Eye (tissue), 1 donor: ENCODE measurements at places on chromosomes 4 and X.
A peak's percentile ranks its signal among the peaks of the same experiment; 100 is the strongest.

GRCh38 chrX:153967536-153968224 lies 3.9 kb downstream of the HCFC1 start:
- no peak for DNase-seq

- peak; percentile 60 for DNase-seq
Measured at GRCh38 chrX:39258331-39258730, 457.1 kb downstream of the MID1IP1 start.

- DNase-seq, result no peak
Measured at GRCh38 chrX:150702966-150703694, 9.9 kb downstream of the MTMR1 start.

DNA sequence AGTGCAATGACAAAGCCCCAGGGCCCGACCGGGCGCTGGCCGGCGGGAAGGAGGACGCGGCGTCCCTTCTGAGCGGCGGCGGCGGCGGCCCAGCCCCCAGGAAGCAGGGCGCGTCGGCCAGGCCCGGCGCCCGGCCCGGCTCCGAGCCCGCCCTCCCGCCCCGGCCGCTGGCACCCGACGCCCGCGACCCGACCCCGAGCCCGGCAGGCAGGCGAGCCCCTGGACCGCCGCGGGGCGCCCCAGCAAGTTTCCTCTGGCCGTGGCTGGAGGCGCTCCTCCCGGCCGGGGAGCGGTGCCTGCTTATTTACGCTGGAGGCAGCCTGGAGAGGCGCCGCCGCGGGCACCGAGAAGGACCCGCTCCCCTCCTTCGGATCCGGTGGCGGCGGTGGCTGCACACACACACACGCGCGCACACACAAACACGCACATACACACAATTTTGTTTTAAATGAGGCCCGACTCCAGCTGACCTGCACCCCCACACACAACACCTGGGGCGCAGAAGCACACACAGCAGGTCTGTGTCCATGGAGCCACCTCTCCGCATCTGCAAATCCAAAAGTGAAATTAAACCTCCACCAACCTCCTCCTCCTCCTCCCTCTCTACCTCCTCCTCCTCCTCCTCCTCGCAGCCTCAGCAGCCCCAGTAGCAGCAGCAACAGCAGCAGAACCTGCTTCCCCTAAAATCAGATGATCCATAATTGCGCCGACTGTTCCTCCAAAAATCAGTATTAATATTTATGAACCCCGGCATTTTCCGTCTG lies 669 bp downstream of the IRF2 start:
- peak; percentile 76 for DNase-seq

DNA sequence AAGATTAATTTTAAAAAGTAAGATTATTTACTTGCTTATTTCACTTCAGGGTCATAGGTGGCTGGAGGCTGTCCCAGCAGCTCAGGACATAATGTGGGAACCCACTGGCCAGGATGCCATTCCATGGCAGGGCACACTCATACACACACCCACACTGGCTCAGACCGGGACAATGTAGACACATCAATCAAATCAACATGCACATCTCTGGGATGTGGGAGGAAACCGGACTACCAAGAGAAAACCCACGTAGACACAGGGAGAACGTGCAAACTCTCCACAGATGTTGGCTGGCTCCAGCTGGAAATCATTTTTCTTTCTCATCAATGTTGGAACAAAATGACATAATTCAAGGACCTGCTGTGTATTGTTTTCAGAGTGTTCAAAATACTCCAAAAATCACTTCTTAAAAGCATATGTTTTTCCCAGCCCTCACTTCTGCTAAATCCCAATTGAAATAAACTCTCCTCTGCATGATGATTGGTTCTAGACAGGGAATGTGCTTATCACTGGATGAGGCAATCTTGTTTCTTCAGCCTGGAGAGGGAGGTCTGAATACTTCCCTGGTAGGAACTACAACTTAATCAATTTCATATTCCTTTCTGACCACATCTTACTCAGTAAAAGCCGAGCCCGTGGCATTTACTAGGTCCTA lies 18.6 kb upstream of the CPE start:
- DNase-seq, result peak; percentile 44

GRCh38 chrX:118360429-118361125 lies 14.7 kb downstream of the WDR44 start:
- no peak for DNase-seq

- DNase-seq, result no peak
Measured at GRCh38 chr4:119647558-119647957, 19.0 kb upstream of the PDE5A start.

DNA sequence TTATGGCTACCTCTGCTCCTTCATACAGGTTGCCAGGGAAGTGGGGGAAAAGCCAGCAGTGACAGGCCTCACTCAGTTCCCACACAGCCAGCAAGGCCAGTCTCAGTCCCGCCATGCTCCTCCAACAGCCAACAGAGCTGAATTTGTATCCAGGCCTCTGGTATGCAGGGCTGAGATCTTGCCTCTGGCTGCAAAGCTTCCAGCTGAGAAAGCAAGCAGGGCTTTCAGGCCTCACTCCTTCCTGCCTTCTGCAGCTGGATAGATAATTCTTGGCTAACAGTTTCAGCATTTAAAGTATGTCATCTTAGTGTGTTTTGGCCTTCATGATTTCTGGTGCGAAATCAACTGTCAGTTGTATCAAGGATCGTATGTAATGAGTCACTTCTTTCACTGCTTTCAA lies 103.6 kb downstream of the GNL3L start:
- no peak for DNase-seq

GRCh38 chrX:1281521-1281920 lies 12.9 kb downstream of the CSF2RA start:
- DNase-seq, result no peak

- DNase-seq, result peak; percentile 88
Measured at GRCh38 chr4:122830426-122831095, 3.9 kb downstream of the FGF2 start.
